ENCODE measurements at places on chromosomes 6 and 20. TPM values are rescaled to one million over a fixed set of nuclear protein-coding genes. Genes with fewer than 3 reads are reported as not detected.

GRCh38 chr6:44514576-44515193 is 127.2 kb downstream of the CDC5L start:
- H3K27ac ChIP-seq, result no peak overlapping the region
- H3K27me3 ChIP-seq, result no peaks in the 10 kb centered on the region
- H3K36me3 ChIP-seq, result no peaks in the 10 kb centered on the region
- no peaks in the 10 kb centered on the region for H3K4me1 ChIP-seq
- no peak overlapping the region for H3K4me3 ChIP-seq
- DNase-seq, result no peak

DNA sequence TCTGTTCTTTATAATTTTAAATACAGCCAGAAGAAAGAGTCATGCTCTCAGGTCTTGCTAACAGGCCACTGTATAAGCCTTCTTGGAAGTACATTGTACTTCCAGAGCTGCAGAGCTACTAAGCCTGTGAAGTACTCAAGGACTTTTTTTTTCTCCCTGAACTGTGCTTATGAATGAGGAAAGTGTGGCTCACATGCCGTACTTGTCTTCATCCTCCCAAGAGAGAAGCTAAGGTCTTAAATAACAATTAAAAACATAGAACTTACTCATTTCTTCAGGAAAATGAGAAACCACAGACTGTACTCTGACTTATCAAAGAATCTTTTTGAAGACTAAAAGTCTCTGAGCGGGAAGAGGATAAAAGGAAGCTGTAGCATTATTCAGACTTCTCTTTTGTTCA is 218.3 kb downstream of the HTR1B start:
- no peaks in the 10 kb centered on the region for H3K27me3 ChIP-seq
- no peak overlapping the region for H3K27ac ChIP-seq
- H3K36me3 ChIP-seq, result no peaks in the 10 kb centered on the region
- no peak for DNase-seq

DNA sequence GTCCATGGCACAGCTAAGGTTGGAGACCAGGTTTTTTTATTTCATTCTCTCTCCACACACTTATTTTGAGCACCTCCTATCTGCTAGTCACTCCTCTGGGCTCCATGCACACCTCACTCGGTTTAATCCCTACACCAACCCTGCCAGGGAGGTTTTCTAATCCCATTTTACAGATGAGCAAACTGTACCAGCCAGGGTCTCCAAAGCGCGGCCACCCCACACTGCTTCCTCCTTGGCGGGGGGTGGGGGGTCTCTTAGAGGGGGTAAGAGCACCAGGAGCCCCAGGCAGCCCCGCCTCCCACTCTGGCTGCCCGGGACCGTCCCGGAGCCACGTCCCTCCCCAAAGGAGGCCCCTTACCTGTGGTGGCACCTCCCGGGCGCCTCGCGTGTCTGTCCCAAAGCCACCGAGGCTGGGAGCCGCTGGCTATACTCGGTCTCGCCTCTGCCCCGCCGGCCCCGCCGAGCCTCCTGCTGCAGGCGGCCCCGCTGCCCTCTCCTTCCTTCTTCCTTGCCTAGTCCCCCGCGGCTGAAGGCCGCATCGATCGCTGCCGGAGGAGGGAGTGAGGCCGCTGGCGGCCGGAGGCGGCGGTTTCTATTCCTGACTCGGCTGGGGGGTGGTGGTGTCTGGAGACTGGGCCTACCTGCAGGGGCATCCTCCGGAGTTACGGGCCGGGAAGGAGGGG is at the start of gene KCNS1:
Gene KCNS1, minus strand, starts transcription at position 565 of the 683 bp plus-strand sequence. CDS start 1,891 bp downstream, outside the sequence.
- no peaks in the 10 kb centered on the region for H3K36me3 ChIP-seq
- no peak within 1 kb of the TSS for H3K27ac ChIP-seq
- peak; percentile 25 for DNase-seq
- H3K4me1 ChIP-seq, result peaks cover 3% of the 10 kb centered on the region
- no peak within 1 kb of the TSS for H3K4me3 ChIP-seq
- H3K27me3 ChIP-seq, result peaks cover 23% of the 10 kb centered on the region

- peaks cover 17% of the 10 kb centered on the region for H3K4me1 ChIP-seq
- no peaks in the 10 kb centered on the region for H3K27me3 ChIP-seq
- H3K27ac ChIP-seq, result no peak overlapping the region
- no peak overlapping the region for H3K4me3 ChIP-seq
- no peak for DNase-seq
Observed at GRCh38 chr6:148564494-148565035, 182.3 kb upstream of the UST start.

The ECT2L gene
- not detected for total RNA-seq

GRCh38 chr6:133339543-133340384 is 98.6 kb downstream of the EYA4 start:
- no peaks in the 10 kb centered on the region for H3K4me1 ChIP-seq
- no peak overlapping the region for H3K4me3 ChIP-seq
- DNase-seq, result no peak
- H3K36me3 ChIP-seq, result no peaks in the 10 kb centered on the region
- no peaks in the 10 kb centered on the region for H3K27me3 ChIP-seq

The DPPA5 gene
- not detected for total RNA-seq

The PRDM13 gene
- not detected for total RNA-seq

The SLC12A5 gene
- total RNA-seq, result 1.8 TPM

GRCh38 chr6:65202738-65203137 is 504.3 kb downstream of the EYS start:
- no peak for DNase-seq
- no peak overlapping the region for H3K27ac ChIP-seq
- no peak overlapping the region for H3K4me3 ChIP-seq

- H3K4me3 ChIP-seq, result no peak overlapping the region
- H3K27me3 ChIP-seq, result no peaks in the 10 kb centered on the region
- no peak for DNase-seq
- no peaks in the 10 kb centered on the region for H3K4me1 ChIP-seq
- no peaks in the 10 kb centered on the region for H3K36me3 ChIP-seq
- H3K27ac ChIP-seq, result no peak overlapping the region
Observed at GRCh38 chr6:68196645-68197044, 438.4 kb upstream of the ADGRB3 start.

- H3K4me3 ChIP-seq, result no peak overlapping the region
- no peak for DNase-seq
- no peak overlapping the region for H3K27ac ChIP-seq
Observed at GRCh38 chr6:99177736-99178135, 171.7 kb downstream of the FAXC start.

DNA sequence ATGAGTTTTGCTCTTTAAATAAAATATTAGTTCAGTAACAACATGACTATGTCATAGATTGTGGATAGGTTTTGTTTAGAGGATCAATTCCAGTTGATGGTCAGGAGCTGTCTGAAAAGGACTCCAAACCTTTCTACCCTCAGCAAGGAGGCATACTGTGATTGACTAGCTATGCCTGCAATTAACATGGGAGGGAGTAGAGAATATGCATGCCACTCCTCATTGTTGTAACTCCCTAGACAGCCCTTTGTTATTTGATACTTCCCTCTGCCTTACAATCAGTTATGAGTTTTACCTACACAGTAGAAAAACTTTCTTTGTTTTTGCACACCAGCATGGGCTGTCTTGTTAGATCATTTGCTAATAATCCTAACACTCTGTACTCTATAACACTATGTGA is 1418.5 kb downstream of the KHDRBS2 start:
- no peaks in the 10 kb centered on the region for H3K27me3 ChIP-seq

DNA sequence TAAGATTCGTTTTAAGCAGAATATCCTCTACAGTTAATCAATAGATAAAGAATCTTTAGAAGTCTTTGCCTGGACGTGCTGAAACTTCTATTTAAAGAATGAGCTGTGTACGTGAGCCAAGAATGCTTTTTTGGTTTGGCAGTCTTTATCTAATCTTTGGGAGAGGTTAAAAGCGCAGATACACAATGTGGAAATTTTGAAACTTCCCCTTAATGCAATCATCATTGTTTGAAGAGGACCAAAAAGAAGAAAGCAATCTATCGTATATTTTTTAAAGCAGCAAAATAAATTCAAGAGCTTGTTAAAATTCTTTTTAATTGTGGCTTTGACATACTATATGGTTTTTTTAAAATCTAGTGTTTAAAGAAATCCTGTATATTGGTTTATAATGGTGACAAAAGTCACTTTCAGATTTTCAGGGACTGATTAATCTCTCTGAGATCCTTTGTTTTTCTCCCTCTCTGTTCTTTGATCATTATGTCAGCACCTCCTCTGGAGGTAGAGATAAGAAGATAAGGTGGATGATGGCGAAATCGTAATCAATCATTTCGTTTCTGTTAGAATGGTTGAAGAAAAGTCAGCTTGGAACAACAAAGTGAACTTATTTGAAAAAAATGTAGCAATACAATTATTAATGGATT is 92.1 kb upstream of the FAM184A start:
- H3K4me3 ChIP-seq, result no peak overlapping the region
- DNase-seq, result no peak
- H3K4me1 ChIP-seq, result no peaks in the 10 kb centered on the region
- H3K36me3 ChIP-seq, result no peaks in the 10 kb centered on the region

- H3K27ac ChIP-seq, result no peak overlapping the region
- no peaks in the 10 kb centered on the region for H3K4me1 ChIP-seq
- no peak overlapping the region for H3K4me3 ChIP-seq
- no peak for DNase-seq
Observed at GRCh38 chr6:21625642-21626041, 32.1 kb downstream of the SOX4 start.

The FABP7 gene
- total RNA-seq, result not detected

- no peaks in the 10 kb centered on the region for H3K27me3 ChIP-seq
- no peaks in the 10 kb centered on the region for H3K36me3 ChIP-seq
- H3K4me3 ChIP-seq, result no peak overlapping the region
- no peak for DNase-seq
- H3K27ac ChIP-seq, result no peak overlapping the region
Observed at GRCh38 chr6:165971202-165971601, 196.4 kb downstream of the TBXT start.

The MLIP gene
- total RNA-seq, result 11.6 TPM

GRCh38 chr20:36745234-36745926 is 510 bp downstream of the NDRG3 start:
- peak overlapping the region; percentile 36 for H3K4me3 ChIP-seq
- H3K27me3 ChIP-seq, result no peaks in the 10 kb centered on the region
- no peaks in the 10 kb centered on the region for H3K36me3 ChIP-seq
- no peak overlapping the region for H3K27ac ChIP-seq

The ALDH5A1 gene
- total RNA-seq, result 1.8 TPM

The CITED2 gene
- total RNA-seq, result 82.3 TPM

GRCh38 chr6:109194880-109195279 is 99.6 kb downstream of the CEP57L1 start:
- H3K4me3 ChIP-seq, result no peak overlapping the region
- H3K4me1 ChIP-seq, result no peaks in the 10 kb centered on the region
- no peak for DNase-seq
- no peaks in the 10 kb centered on the region for H3K36me3 ChIP-seq
- H3K27me3 ChIP-seq, result peaks cover 8% of the 10 kb centered on the region

DNA sequence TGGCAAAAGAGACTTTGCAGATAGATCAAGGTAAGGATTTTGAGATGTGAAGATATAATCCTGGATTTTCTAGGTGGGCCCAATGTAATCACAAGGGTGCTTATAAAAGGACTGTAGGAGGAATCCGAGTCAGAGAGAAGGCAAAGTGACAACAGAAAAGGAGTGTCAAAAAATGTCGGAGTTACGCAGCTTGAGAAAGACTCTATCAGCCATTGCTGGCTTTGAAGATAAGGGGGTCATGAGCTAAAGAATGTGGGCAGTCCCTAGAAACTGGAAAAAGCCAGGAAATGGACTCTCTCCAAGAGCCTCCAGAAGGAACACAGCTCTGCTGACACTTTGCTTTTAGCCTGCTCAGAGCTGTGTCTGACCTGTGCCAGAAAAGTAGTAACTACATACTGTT is 8.7 kb upstream of the RWDD1 start:
- H3K4me3 ChIP-seq, result no peak overlapping the region
- H3K4me1 ChIP-seq, result peaks cover 6% of the 10 kb centered on the region
- no peaks in the 10 kb centered on the region for H3K27me3 ChIP-seq
- no peak overlapping the region for H3K27ac ChIP-seq
- peak; percentile 56 for DNase-seq

The RAB44 gene
- total RNA-seq, result 0.11 TPM

The PLCB1 gene
- 53.4 TPM for total RNA-seq

DNA sequence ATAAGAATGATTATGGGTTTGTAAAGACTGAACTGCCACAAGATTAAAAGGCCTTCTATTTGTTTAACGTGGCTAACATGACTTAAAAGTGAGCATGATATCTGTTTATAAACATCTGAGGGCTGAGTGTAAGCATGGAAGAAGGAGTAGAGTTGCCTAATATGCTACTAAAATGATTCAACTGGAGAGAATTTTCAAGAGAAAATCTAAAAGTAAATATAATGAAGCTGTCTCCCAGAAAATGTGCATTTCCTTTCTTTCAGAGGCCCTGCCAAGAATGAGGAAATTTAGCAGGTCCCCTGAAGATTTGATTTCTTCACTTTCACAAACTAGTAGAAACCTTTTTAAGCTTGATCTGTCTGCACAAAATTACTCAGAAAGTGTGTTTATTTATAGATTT is 4.2 kb upstream of the EYA4 start:
- no peaks in the 10 kb centered on the region for H3K36me3 ChIP-seq
- H3K4me3 ChIP-seq, result no peak overlapping the region
- no peak for DNase-seq
- peaks cover 8% of the 10 kb centered on the region for H3K4me1 ChIP-seq
- no peak overlapping the region for H3K27ac ChIP-seq

DNA sequence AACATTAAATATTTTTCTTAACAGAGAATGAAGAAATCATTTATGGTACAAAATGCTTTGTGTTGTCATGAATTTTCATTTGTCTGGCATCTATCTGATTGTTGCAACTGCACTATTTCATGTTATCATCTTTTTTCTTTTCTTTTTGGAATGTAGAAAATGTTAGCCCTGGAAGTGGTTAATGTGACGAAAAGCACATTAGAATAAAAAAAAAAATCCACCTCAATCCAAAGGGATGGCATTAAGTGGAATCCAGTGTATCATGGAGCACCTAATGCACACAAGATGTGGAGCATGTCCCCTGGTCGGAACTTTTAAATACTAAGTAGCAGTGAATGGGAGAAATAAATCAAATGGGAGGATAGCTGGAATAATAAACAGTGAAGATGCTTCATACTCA is 172.9 kb upstream of the MCHR2 start:
- no peaks in the 10 kb centered on the region for H3K36me3 ChIP-seq
- H3K4me1 ChIP-seq, result no peaks in the 10 kb centered on the region
- no peak for DNase-seq
- no peaks in the 10 kb centered on the region for H3K27me3 ChIP-seq
- no peak overlapping the region for H3K4me3 ChIP-seq
- H3K27ac ChIP-seq, result no peak overlapping the region

- no peak overlapping the region for H3K4me3 ChIP-seq
- DNase-seq, result no peak
- no peaks in the 10 kb centered on the region for H3K36me3 ChIP-seq
- peaks cover 6% of the 10 kb centered on the region for H3K4me1 ChIP-seq
- no peak overlapping the region for H3K27ac ChIP-seq
Observed at GRCh38 chr6:26516481-26517427, 16.7 kb downstream of the BTN1A1 start.

DNA sequence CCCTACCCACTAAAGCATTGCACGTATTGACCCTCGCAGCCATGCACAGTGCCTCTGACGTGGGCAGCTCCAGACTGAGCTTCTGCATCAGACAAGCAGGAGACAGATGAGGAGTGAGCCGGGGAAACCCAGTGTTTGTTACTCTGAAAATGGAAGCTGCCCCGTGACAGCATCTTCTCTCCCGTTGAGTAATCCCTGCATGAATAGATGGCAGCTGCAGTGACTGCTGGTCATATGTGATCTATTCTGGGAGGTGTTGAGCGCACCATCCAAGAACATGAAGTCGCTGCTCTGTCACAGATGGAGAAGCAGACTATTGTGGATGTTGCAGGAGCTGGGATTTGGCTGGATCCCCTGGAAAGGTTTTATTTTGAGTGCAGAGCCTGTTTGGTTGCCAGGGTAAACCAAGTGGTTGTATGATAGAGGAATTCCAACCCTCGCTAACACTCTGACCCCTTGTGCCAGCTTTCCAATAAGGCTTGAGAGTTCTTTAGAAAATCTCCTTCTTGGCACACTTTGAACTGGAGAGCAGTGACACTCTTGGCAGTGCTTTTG is 242.2 kb downstream of the NRN1 start:
- H3K27me3 ChIP-seq, result no peaks in the 10 kb centered on the region
- no peaks in the 10 kb centered on the region for H3K4me1 ChIP-seq
- H3K27ac ChIP-seq, result no peak overlapping the region
- no peak for DNase-seq
- H3K36me3 ChIP-seq, result no peaks in the 10 kb centered on the region
- no peak overlapping the region for H3K4me3 ChIP-seq
